ENCODE measurements at places on chromosomes 16 and 17.

DNA sequence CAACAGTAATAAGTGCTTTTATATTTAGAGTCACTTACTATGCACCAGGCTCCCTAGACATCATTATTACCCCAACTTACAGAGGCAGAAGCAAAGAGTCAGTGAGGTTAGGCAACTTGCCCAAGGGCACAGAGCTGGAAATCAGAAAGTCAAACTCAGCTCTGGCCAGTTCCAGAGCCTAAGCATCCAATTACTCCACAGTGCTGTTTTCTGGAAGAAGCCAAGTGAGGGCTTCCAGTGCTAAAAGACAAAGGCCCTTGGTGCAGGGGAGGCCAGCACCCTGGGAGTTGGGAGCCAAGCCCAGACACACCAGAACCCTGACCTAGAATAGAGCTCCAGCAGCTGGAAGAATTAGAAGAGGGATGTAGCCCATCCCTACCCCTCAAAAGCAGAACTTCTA is 40.2 kb downstream of the C17orf67 start:
- no peak for DNase-seq

- DNase-seq = no peak
These were observed 1.5 kb upstream of the SOX9 start for GRCh38 chr17:72119077-72119872.

DNA sequence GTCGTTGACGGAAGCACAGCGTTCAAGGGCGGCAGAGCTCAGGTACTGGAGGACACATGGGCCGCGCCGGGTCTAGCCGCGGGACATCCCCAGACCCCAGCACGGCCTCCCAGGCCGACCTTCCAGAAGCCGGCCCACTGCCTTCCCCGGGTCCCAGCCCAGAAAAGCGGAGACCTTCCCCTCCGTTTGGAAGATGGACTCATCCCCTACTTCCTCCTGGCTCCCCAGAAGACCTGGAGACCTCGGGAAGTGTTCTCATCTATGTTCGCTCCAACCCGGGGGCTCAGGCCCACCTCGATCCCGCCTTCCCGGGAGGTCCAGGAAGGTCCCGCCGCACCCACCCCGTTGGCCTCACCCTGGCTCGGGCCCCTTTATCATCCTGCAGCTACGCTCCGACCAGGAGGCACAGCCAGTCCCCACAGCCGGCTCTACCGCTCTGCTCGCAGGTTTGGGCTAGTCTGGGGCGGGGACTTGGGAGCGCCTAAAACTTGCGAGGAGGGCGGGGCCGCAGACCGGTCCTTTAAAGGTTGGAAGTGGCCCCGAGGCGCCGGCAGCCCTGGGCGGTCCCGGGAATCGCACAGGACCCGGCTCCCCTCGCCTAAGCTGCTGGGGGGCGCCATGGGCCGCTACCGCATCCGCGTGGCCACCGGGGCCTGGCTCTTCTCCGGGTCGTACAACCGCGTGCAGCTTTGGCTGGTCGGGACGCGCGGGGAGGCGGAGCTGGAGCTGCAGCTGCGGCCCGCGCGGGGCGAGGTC is at the start of gene ALOX12:
TSS of gene ALOX12 (plus strand) at position 550 of the 756 bp plus-strand sequence. CDS start at position 619, 69 bp downstream.
- no peak for DNase-seq

GRCh38 chr17:57986841-57987580 is 1.0 kb downstream of the VEZF1 start:
- DNase-seq = peak; percentile 49
